ENCODE measurements at places on chromosomes 7 and 10. TPM values are rescaled to one million over a fixed set of nuclear protein-coding genes. Genes with fewer than 3 reads are reported as not detected.

- no peak for DNase-seq
Observed at GRCh38 chr7:42606193-42606905, 305.5 kb downstream of the C7orf25 start.

- DNase-seq: no peak
Observed at GRCh38 chr10:98861962-98862361, 373.7 kb downstream of the HPSE2 start.

DNA sequence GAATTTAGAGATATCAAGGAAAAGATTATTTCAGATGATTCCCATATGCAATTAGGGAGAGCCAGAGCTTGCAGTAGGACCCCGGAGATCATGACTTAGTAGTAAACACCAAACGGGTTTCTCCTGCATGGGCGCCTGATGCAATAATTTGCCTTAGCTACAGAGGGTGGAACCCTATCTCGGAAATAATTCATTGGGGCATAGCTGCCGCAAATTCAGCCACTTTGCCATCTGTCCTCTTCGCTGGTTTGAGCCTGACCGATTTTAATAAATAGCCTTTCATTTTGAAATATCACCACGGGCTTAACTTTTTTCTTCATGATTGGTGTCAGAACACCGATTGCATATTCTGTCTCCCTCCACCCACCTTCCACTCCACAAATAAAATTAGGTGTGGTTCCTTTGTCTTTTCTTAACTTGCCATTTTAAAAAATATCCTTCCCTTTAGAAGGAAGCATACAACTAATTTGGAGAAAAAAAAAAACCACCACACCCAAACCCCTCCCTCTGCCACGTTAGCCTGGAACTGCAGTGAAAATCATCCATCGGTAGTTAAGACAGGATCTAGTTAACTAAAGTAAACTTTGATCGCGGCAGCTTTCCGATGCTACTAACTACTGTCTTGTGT is 1.4 kb downstream of the GARS1 start:
- no peak for DNase-seq

DNA sequence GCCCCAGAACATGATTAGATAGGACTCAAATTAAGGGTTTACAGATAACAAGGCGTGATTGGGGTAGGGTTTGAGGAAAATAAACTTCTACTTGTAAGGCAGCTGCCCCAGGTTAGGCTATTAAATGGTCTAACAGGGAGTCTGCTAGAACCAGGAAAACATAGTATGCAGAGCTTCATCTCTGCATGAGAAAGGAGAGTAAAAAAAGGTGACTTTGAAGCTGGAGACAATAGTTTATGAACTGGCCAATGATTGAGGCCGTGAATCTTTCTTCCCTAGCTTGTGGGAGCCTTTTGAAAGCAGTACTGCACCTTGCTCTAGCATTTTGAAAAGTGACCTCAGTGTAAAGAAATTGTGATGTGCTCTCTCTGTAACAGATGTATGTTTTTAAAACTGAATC is 48.5 kb upstream of the STARD3NL start:
- DNase-seq: no peak

- no peak for DNase-seq
Observed at GRCh38 chr7:137768366-137768765, 78.4 kb downstream of the DGKI start.

GRCh38 chr7:92768501-92769393 is 67.6 kb downstream of the CDK6 start:
- no peak for DNase-seq

DNA sequence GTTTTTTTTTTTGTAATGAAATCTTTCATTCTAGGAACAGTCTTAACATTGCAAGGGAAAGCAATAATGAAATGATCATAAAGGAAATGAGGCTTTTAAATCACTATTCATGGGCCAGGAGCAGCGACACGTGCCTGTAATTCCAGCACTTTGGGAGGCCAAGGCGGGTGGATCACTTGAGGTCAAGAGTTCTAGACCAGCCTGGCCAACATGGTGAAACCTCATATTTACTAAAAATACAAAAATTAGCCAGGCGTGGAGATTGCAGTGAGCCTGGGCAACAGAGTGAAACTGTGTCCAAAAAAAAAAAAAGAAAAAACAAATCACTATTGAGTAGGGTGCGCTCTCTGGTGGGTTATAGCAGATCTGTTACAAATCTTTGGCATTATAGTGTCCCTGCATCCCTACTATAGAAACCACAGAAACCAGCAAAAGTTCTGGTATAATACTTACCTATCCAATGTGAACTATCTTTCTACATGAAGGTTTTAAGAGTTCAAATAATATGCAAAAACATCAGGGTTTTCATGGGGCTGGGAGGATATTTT is 72.1 kb downstream of the GLI3 start:
- no peak for DNase-seq

DNA sequence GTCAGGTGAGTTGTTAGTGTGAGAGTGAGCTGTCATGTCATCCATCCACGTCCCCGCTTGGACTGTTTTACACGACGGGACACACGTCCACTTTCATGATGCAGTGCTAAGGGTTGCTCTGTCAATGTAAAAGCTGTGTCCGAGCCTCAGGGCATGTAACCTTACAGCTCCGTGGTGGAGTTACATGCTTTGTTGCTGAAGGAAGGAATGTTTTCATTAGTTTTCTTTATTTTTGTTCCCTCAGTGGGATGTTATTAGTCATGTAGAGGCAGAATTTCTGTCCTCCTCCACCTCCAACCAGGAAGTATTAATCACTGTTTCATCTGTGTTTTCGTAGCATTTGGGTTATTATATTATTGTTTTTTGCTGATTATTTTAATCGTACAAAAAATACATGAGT is 88.6 kb downstream of the NRG3 start:
- DNase-seq: no peak

- no peak for DNase-seq
Observed at GRCh38 chr7:87505557-87506245, 30.2 kb upstream of the ABCB4 start.

- no peak for DNase-seq
Observed at GRCh38 chr10:52316001-52316400, 1.9 kb downstream of the DKK1 start.

DNA sequence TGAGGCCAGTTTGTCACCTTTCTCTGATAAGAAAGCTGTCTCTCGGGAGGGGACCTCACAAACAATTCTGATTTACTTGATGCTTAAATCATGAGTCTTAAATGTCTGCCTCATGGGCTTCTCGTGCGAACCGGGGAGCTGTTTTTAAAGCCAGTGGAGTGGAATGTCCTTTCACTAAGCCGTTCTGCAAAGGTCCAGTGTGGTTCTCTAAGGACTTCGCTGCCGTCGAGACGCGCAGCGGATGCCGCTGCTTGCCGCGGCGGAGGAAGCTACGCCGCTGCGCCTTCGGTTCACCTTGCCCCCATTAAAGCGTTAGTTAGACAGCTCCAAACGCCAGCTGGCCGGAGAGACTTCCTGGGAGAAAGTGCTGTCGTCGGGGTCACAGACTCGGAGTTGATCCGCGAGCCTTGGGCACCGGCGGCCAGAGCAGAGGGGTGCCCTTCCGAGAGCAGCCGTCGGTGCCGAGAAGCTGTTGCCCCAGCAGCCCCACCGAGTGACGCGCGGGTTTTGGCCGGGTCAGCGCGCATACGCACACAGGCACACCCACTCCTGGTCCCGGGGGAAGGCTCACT is 1.3 kb upstream of the HMX3 start:
- no peak for DNase-seq

DNA sequence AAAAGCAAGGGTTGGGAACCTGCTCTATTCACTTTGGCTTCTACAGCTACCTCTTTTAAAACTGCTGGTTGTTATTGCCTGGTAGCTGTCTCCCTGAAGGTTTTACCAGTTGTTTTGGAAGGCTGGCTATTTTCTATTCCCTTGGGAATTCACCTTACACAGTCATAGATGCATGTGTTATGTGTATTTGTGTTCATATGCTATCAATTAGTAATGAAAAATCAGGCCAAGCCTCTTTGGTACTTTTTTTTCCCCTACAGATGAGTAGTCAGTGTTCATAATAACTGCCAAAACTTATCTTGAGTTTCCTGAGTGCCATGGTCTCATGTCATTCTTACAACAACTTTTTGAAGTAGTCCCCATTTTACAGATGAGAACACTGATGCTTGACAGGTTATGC is 738.0 kb upstream of the GALNT17 start:
- DNase-seq: no peak

Gene STRIP2
- 0.11 TPM for total RNA-seq

Gene ELMO1
- total RNA-seq: 120 TPM

Gene OR2A12
- not detected for total RNA-seq

Gene ADARB2
- not detected for total RNA-seq

Gene EBLN1
- total RNA-seq: not detected

Gene ANXA8
- total RNA-seq: not detected

Data from CD4-positive, alpha-beta T cell (primary cell).